BE2C (cell line): ENCODE measurements at places on chromosomes 13 and 19.
A peak's percentile ranks its signal among the peaks of the same experiment; 100 is the strongest.

DNA sequence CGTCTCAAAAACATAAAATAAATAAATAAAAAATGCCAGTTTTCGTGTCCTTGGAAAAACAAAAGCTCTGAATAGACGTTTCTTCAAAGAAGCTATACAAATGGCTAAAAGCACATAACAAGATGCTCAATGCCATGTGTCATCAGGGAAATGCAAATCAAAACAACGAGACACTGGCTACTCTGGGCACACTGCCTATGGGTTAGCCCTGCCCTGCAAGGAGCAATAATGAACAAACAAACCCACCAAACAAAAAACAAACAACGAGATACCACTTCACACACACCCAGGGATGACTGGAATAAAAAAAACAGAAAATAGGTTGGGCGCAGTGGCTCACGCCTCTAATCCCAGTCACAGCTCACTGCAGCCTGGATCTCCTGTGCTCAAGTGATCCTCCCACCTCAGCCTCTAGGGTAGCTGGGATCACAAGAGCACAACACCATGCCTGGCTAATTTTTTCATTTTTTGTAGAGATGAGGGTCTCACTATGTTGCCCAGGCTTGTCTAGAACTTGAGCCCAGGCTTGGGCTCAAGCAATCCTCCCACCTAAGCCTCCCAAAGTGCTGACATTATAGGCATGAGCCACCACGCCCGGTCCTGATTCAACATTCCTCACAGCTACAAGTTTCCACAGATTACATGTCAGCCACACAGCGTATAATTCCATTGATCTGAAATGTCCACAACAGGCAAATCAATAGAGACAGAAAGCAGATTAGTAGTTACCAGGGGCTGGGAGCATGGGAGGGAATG lies 15.5 kb upstream of the ISYNA1 start:
- DNase-seq: no peak

- no peak for DNase-seq
Observed at GRCh38 chr13:22014469-22014868, 343.6 kb downstream of the FGF9 start.

GRCh38 chr19:35328851-35329285 lies at the start of gene CD22:
Gene CD22, plus strand, starts transcription at chr19:35329187. Its CDS starts 2,854 bp downstream, at chr19:35332041.
- no peak for DNase-seq

DNA sequence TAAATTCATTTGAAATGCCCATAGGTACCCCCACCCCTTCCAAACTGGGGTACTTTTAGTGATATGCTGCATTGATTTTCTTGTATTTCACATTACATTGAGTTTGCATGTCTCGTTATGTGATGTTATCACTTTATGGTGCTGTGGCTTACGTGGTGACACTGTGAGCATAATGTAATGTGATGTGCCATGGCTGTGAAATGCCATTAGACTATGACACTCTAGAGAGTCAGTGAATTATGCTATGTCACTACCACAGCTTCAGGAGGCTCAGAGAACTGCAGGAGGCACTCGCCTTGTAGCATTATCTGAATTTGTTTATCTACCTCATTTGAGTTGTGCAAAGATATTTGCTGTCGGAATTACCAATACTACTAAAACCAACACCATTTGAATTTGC lies 590.1 kb upstream of the SLC10A2 start:
- DNase-seq: no peak

DNA sequence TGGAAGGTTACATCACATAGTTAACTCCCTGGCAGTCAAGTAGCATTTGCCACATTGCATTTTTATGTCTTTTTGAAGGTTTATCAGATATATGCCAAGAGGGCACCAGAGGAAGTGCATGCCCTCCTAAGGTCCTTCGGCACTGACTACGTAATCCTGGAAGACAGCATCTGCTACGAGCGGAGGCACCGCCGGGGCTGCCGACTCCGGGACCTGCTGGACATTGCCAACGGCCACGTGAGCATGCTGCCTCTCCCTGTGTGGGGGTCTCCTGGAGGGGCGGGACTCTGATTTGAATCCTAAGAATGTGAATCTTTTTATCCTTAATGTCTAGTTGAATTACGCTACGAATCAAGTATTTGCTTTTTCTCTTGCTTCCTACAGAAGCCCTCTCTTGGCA lies 74.8 kb downstream of the DPY19L3 start:
- DNase-seq: no peak

DNA sequence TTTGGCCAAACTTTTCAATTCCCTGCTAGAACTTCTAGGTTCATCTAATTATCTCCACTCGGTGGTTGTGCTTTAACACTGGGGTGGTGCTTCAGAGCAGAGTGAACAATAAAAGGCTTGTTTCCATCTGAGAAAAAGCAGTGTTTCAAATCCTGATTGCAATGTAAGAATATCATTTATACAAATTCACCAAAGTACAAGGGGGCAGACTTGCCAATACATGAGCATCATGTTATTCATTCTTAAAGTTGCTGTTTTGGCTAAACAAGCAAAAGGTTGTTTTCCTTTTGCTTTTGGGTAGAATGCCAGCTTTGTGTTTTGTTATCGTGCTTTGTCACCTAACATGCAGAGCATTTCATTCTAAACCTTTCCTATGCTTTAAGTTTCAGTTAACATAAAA lies 78.5 kb upstream of the UBAC2 start:
- no peak for DNase-seq

DNA sequence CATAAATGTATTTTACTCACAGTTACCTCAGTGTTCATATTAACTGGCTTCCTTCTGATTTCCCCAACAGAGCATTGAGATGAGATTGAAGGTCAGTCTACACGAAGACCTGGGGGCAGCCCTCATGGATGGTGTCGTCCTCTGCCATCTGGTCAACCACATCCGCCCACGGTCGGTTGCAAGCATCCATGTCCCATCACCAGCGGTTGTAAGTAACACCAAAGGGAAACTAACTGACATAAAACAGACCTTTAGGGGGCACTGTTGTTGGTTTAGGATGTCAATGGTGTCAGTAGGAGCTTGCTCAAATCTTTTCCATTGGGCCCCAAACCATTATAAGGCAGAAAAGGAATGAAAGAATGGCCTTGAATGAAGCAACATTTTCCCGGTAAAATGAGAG lies 68.2 kb downstream of the ESD start:
- DNase-seq: peak; percentile 22

DNA sequence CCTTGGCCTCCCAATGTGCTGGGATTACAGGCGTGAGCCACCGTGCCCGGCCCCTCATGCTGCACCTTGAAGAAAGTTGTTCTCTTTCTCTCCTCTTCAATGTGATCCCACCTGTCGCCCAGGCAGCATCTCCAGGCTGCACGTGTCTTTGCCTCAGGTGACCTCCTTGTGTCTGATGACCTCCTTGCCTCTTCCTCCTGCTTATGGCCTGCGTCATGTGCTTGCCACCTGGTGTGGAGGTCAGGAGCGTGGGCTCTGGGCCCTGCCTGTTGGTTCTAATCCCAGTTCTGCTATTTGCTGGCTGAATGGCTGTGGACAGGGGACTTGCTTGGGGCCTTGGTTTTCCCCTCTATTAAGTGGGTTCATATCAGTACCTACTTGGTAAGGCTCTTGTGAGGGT lies 6.3 kb downstream of the BICRA start:
- DNase-seq: no peak

GRCh38 chr13:73547239-73547638 lies 488.4 kb downstream of the KLF5 start:
- DNase-seq: no peak

DNA sequence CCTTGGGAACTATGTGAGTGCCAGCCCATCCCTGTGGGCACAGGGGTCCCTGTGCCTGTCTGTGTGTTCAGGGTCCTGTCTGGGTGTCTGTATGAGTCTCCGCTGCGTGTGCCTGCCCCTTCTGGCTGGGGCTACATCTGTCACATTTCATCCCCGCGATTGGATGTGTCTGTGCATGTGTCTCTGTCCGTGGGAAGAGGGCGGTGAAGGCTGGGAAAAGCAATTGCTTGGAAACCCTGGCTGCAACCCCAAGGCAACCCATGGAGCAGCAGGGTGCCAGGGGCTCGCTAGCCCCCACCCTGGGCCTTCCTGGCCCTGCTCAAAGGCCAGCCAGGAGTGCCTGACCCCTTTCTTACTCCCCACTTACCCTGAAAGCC lies 1.4 kb downstream of the MAG start:
- DNase-seq: no peak

DNA sequence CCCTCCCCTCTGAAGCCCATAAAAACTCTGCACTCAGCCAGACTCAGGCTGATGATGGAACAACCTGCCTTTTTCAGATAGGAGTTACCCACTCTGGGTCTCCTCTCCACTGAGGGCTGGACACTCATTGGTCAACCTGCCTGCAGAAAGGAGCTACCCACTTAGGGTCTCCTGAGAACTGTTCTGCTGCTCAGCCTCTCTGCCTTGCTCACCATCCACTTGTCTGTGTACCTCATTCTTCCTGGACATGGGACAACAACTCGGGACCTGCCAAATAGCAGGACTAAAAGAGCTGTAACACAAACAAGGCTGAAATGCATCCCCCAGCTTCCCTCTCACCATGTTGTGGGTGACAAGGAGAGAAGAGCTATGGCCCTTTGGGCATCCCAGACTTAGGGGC lies 18.4 kb upstream of the RCBTB2 start:
- no peak for DNase-seq

DNA sequence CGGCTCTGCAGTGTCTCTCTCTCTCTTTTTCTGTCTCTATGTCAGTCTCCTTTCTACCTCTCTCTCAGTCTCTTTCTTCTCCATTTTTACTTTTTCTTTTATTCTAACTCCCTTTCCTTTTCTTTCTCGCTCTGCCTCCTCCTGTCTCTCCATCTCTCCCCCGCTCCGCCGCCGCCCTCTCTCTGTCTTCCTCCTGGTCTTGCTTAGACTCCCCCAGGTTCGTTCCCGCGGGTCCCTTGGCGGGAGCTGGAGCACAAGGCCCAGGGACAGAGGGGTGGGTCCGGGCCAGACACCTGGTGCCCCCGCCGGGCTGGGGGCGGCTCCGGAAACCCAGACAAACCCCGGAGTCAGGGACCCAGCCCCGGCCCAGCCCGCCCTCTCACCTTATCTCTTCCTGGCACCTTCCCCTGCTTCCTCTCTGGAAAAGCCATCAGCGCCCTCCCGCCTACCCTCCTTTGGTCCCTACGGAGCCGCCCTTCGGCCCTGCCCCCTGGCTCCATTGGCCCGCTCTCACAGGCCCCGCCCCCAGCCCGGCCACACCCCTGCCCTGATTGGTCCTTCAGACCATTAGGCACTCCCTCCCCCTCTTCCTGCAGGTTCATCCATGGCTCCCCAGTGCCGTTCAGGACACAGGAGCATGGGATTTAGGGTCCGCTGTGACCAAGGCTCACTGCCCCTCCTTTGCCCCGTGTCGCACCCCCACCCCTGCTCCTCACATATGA lies 15.4 kb upstream of the NOP53 start:
- DNase-seq: peak; percentile 94

DNA sequence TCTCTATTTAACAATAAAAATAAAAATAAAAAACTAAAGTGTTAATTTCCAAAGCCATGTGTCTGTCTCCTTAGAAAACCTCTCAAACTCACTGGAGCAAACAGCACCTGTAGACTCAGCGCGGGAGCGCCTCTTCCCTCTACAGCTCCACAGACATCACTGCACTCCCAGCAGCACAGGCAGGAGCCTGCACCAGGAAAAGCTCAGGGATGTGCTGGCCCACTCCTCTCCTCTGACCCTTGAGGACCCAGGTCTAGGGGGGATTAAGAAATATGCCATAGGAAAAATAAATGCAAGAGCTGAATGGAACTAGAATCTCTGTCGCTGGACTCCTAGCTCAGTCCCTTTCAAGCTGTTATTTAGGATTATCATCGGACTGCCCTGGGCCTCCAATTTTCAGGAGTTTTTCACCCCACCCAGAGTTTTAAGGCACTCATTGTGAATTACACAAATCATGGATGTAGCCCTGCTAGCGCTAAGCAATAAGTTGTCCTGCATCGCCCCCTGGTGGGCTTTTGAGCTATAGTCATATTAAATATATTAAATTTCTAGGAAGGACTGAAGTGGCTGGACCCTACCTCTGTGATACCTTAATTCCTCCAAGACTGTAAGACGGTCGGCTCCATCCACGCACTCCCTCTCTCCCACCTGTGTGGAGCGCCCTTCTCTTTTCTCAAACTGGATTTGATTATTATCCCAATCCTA lies 333.9 kb downstream of the UQCRFS1 start:
- peak; percentile 63 for DNase-seq

GRCh38 chr19:40219721-40220276 lies 1.6 kb upstream of the TTC9B start:
- peak; percentile 66 for DNase-seq

DNA sequence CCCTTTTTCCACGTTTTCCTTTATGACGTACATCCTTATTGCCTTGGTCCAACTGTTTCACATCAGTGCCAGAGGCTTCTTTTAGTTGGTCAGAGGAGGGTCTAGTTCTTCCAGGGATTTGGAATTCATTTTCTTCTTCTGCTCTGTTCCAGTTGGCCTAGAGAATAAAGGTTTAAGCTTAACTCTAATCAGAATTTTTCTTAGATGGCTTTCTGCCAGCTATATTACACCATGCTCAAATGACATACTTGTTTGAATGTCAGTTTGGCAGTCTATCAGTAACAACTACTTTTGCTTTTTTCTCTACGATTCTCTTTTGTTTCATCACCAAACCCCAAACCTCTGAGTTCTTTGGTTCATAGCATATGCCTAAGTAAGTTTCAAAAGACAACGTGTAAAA lies 16.8 kb downstream of the SPART start:
- no peak for DNase-seq

- DNase-seq: no peak
Observed at GRCh38 chr13:108168929-108169328, 46.4 kb downstream of the LIG4 start.

DNA sequence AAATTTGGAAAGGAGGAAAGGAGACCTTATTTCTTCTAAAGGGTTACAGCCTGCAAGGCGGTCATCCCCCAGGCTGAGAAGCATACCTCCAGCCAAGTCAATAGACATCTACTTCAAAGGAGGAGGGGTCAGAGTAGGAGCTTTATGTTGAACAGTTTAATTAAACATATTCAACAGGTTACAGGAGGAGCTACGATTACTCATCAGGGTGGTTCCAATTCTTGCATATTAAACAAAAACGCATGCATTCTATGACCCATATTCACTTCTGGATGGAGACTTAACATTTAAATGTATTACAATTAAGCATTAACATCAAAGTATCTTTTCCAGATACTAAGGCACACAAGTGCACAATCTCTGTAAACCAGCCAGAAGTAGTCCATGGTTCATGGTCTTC lies 1955.0 kb downstream of the PCDH9 start:
- DNase-seq: no peak

GRCh38 chr13:42876887-42877545 lies 95.6 kb downstream of the FAM216B start:
- no peak for DNase-seq

DNA sequence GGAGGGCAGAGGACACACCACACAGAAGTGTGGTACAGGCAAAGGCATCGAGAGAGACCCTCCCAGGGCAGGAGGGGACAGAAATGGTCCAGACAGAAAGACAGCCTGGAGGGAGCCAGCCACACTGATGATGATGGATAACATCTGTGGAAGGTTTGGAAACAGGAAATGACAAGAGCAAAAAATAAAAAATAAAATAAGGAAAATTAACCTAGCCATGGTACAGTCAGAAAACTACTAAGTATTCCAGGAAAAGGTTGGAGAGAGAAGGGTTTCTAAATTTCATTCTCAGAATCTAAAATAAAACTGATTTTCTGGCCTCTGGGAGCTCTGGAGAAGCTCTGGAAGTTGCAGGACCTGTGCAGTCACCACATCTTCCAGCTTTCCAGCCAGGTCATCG lies 115.2 kb upstream of the VSTM2B start:
- DNase-seq: no peak
